ENCODE measurements at places on chromosomes 16 and 17. TPM values are rescaled to one million over a fixed set of nuclear protein-coding genes. Genes with fewer than 3 reads are reported as not detected.

The C17orf113 gene
- total RNA-seq = 1.2 TPM

DNA sequence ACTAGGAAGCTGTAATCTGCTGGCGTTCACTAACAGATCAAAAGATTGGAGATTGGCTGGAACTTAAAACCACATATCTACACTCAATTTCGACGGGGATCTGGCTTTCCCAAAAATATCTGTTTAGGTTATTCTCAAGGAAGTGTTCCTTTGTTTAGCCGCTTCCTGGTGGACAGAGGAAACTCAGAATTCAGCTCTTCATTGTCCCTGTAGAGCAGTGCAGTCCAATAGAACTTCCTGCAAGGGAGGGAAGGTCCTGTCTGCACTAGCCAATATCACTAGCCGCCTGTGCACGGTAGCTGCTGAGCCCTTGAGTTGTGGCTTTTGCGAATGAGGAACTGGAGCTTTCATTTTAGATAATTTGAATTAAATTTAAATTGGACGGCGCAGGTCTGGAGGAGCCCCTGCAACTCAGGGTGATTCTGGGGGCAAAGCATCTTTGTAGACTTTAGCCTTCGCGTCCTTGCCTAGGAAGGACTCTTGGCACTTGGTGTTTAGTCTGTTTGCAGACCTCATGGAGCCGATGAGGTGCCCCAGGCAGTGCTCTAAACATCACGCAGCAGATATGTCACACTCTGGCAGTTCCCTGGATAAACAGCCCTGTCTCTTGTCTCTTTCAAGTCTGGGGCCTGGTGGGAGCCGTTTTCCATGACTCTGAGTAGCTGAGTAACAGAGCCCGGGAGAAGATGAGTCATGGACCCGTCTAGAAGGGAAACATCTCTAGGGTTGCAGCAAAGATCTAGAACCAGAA, 122.2 kb downstream of the CCDC182 start:
- DNase-seq = no peak

- DNase-seq = no peak
Measured at GRCh38 chr17:61464843-61465180, 12.6 kb downstream of the TBX4 start.

DNA sequence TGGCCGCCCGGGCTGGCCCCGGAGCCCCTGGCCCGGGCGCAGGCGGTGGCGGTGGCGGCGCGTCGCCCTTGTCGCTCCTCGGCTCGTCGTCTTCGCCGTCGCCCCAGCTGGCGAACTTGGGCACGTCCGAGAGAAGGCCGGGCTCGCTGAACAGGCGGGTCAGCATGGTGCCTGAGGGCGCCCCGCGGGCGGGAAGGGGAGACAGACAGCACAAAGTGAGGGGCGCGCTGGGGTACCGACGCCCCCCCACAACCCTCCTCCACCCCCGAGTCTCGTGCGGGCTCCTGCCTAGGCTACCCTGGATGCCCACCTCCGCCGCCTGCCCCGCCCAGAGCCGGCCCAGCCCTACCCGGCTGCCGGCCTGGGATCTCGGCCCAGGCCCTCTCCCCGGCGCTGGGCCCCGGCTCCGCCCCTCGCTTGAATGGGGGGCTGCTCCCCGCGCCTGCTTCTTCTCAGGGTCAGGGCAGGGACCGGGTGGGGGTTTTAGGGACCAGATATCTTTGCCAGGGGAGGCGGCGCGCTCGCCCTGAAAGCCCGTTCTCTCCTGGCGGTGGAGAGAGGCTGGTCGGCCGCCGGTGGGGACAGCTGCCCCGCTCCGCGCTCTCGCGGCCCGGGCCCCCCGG, 1.2 kb downstream of the NEUROD2 start:
- no peak for DNase-seq

DNA sequence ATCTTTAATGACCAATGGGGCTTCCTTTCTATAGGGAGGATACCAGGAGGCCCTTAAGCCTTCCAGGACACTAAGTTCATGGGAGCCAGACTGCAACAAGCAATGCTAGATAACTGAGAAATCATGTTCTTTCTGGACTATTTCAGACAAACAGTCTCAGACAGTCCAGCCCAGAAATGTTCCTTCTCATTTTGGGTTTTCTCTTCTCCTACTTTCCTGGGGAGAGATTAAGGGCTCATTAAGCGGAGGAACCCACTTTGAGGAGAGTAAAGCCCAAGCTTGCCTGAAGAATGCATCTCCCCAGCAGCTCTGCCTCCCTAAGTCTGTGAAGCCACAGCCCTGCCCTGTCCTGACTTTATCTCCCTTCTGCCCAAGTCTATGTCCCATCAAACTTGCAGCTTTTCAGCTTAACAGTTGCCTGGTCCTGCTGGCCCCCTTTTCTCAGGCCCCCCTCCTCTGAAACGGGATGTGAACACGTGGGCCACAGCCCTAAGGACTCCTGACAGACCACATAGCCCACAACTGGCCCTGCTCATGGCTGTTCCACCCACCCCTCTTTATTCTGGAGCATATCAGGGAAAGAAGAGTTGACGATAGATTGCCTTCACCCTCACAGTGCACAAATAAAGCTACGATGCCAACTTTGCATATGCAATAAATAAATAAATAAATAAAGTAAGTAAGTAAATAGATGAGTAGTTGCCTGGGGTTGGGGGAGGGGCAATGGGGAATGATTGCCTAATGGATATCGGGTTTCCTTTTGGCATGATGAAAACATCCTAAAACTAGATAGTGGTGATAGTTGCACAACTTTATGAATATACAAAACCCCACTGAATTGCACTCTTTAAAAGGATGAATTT, 111.0 kb downstream of the N4BP1 start:
- DNase-seq = peak; percentile 23

Measured in mucosa of descending colon (tissue), 3 donors.